ENCODE measurements at places on chromosomes 7 and 10.

- no peak for DNase-seq
Measured at GRCh38 chr10:24439935-24440334, 231.0 kb downstream of the KIAA1217 start.

GRCh38 chr10:84660450-84661159, 332.2 kb downstream of the CCSER2 start:
- no peak for DNase-seq

GRCh38 chr7:157516911-157517781, 180.3 kb downstream of the DNAJB6 start:
- no peak for DNase-seq

- DNase-seq, result no peak
Measured at GRCh38 chr7:25923741-25924460, 228.1 kb upstream of the NFE2L3 start.

- no peak for DNase-seq
Measured at GRCh38 chr10:13629116-13629515, 42.4 kb downstream of the PRPF18 start.

DNA sequence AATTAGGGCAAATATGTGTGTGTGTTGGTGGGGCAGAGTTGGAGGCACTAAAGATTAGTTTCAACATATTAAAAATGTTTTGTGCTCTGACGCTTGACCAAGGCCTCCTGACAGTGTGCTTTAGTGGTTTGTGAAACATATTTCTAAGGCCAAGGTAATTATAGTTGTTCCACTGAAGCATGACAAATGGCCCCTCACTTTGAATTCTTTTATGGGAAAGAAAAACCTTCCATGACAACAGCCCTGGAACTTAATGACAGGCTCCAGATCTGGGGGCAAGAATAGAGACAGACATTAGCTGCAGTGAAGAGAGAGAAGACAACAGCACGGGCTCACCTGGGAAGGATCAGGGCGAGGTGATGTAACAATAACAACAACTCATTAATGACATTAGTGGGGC, 155.8 kb downstream of the CHN2 start:
- DNase-seq, result no peak

GRCh38 chr10:94042001-94042833, 48.5 kb downstream of the PLCE1 start:
- DNase-seq, result no peak

DNA sequence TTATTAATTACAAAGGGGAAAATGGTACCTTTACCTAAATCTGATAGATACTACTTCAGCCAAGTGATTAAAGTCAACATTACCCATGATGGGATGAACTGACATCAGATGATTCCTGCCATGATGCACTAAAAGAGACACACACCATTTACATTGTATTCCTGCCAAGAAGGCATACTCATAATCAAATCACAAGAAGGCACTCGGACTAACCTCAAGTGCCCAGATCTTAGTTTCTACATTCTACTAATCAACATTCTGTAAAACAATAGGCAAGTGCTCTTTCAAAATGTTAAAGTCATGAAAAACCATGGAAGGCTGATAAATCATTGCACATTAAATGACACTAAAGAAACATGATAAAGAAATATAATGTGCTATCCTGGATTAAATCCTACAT, 44.4 kb downstream of the SLC35G1 start:
- DNase-seq, result no peak

DNA sequence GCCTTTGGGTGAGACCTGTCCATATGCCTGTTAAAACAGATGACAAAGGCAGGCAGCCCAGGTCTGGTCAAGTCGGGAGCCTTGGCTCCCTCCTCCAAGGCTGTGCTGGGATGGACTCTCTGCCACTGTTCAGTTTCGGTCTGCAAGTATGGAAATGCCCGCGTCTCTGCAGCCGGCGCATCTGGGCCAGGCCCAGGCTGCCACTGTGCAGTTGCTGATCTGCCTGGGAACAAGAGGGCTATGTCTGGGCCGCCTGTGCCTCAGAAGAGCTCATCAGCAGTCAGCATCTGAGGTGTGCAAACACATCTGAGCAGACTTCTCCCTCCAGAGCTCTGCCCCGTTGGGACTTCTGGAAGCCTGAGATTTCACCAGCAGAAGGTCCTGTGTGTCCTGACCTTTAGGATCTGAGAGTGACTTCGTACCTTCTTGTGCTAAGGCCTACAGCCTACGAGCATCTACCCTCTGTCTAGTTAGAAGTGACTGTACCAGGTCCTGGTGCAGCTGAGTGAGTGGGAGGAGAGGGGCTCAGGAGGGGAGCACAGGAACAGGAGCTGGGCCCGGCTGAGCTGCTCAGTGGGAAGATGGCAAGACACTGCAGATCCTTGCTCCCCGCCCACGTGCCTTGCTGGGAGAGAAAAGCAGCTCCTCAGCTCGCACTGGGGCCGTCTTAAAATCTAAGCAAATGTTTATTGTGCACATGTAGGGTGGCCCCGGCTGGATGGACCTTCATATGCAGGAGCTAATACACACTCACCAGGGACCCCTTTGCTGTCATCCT, 50.9 kb downstream of the DOCK1 start:
- no peak for DNase-seq

- DNase-seq, result no peak
Measured at GRCh38 chr7:71348821-71349681, 217.1 kb downstream of the GALNT17 start.

GRCh38 chr10:15751046-15751445, 31.3 kb upstream of the ITGA8 start:
- no peak for DNase-seq

DNA sequence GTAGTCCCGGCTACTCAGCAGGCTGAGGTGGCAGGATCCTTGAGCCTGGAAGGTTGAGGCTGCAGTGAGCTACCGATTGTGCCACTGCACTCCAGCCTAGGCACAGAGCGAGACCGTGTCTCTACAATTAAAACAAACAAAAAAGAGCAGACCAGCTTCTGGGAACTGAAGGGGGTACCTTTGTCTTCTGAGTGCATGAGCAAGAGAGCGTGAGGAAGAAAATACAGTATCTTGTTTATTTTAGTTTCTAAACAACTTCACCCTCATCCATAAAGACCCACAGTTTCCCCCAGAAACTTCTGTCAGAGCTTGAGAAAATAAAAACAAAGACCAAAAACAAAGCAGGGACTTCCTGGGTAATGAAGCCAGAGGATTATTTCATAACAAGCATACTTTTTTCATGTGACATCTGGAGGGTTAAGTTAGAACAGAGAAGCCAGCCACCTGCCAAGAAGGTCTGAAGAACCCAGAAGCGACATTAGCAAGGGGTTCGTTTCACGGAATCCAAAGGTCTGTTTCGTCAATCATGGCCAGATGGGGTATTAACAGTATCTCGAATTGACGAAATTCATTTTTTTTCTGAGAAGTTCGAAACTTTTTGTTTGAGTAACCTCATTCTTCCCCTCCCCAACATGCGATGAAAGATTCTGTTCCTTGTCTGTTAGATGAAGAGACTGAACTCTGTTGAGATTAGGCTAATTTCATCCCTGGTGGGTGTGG, 10.2 kb upstream of the IL2RA start:
- no peak for DNase-seq

DNA sequence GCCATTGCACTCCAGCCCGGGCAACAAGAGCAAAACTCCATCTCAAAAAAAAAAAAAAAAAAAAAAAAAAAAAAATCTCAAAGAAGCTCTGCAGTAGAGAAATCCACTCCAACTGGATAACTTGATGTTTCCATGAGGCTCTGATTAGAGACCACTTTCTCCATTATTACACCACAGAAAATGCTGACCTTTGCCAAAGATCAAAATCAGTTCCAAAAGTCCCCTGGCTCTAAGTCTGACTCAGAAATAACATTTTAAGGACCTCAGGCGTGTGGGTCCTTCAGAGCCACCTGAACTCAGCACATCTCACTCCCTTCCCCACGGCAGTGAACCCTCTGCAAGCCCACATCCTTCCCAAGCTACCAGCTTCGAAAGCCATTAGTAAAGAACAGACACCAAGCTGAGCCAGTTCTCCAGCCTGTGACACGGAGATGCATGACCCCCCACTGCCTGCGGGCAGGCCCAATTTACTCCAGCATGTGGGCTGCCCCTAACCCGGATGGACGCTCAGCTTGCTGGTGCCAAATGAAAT, 13.8 kb upstream of the TMEM120A start:
- no peak for DNase-seq

DNA sequence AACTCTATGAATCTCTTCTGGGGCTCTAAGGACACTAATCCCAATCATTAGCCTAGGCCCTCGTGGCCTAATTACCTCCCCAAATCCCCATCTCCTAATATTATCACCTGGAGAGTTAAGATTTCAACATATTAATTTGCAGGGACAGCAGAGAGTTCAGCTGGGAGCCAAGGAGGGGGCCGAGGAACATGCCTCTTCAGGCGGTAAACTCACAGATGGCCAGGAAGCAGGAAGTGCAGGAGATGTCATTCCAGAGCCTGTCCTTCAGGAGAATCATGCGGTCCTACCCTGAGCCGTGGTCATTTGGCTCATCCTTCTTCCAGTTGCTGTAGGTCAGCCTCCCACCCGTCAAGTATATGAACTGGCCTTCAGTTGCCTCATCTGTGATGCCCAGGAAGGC, 21.9 kb upstream of the SFTPA2 start:
- no peak for DNase-seq

- no peak for DNase-seq
Measured at GRCh38 chr10:52172581-52172980, 141.5 kb upstream of the DKK1 start.

DNA sequence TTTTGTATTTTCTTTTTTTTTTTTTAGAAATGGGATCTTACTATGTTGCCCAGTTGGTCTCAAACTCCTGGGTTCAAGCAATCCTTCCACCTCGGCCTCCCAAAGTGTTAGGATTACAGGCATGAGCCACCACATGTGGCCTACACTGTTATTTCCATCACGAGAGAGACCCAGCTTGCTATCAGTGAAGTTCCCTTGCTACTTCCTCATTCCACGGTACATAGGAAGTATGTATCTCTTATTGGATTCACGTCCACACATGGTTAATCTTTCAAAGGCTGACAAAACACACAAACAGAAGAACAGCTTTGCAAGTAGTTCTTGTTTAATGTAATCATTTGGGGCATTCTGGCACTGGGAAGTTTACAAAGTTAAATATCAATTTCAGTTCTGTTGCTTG, 50.9 kb downstream of the DCLRE1A start:
- DNase-seq, result no peak

DNA sequence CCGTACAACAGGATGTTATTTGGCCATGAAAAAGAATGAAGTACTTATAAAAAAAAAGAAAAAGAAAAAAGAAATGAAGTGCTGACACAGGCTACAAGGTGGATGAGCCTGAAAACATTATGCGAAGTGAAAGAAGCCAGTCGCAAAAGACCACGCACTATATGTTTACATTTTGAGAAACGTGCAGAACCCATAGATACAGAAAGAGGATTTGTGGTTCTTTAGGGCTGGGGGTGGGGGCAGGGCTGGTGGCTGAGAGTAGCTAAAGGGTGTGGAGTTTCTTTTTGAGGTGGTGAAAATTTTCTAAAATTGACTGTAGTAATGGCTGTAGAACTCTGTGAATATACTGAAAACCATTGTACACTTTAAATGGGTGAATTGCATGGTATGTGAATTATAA, 86.0 kb upstream of the FAM20C start:
- no peak for DNase-seq

GRCh38 chr10:15856328-15857015, 3.8 kb downstream of the MINDY3 start:
- DNase-seq, result no peak

DNA sequence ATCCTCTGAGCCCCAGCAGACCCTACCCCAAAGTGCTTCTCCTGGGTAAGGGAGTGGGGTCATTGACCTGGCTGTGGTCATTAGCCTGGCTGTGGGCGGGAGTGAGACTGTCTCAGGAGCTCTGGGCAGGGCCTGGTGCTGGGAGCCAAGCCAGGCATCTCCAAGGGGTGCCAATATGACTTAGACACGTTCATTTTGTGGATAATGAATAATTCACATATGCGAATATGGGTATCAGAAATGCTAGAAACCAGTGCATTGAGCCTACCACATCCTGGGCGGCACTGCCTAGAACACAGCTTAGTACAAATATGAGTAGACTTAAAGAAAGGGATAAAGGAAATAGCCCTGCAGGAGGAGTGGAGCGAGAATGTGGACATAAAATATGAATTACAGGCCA, 14.4 kb upstream of the SRRM3 start:
- DNase-seq, result no peak
